ENCODE measurements at places on chromosomes 3 and 15. TPM values are rescaled to one million over a fixed set of nuclear protein-coding genes. Genes with fewer than 3 reads are reported as not detected.

DNA sequence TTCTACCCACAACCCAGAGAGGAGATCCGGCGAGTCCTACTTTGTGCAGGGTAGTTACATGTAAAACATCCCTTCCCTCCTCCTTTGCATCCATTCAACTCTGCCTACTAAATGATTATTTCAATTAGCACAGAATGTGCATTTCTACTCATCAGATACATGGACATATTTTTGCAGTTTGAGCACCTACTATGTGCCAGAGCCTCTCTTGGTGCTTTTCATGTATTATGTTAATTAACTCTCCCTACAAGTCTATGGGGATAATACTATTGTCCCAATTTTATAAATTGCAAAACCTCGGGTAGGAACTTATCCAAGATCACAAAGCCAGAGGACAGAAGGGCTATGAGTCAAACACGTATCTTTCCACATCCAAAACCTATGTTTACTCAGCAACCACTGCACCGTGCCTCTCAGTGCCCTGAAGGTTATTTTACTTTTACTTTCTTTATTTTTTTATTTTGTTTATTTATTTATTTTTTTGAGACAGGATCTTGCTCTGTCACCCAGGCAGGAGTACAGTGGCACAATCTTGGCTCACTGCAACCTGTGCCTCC is 432.8 kb downstream of the MAGI1 start:
- no peaks in the 10 kb centered on the region for H3K36me3 ChIP-seq
- no peaks in the 10 kb centered on the region for H3K27me3 ChIP-seq
- no peak overlapping the region for H3K27ac ChIP-seq
- no peak for DNase-seq
- H3K4me3 ChIP-seq = no peak overlapping the region

GRCh38 chr15:71810256-71811035 is at the start of gene NR2E3:
TSS of gene NR2E3 (plus strand) at chr15:71810554. CDS start at chr15:71810744, 190 bp downstream.
- H3K36me3 ChIP-seq = no peaks in the 10 kb centered on the region
- H3K27ac ChIP-seq = no peak within 1 kb of the TSS
- no peak within 1 kb of the TSS for H3K4me3 ChIP-seq
- no peaks in the 10 kb centered on the region for H3K27me3 ChIP-seq
- DNase-seq = no peak

DNA sequence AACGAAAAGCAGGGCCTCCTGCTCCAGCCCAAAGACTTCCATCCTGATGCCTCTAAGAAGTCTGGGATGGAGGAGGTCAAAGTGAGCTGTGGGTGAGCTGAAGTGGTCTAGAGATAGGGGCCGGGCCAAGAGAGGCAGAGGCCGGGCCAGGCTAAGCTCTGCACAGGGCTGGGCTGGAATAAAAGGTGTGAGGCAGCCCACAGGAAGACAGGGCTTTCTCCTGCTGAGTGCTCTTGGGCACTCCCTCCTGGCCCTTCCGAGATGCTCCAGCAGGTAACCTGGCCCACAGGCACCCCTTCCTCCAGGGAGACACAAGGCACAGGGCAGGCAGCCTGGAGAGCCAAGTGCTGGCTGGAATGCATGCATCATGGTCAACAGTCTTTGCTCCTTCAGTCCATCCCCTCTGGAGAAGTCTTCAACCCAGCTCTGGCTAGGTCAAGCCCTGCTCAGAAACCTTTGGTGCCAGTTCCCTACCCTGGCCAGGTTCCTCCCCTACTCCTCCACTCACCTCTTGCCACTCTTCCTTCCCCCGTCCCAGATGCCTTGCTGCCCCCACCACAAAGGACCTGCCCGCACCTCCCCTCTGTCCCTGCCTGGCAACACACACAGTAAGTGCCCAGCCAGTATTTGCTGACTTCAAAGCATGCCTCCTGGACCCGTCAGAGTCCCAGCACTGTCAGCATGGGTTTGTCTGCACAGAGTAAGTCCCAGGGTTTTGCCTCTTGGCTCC is 93.6 kb downstream of the SEC22A start:
- H3K4me3 ChIP-seq = no peak overlapping the region
- no peaks in the 10 kb centered on the region for H3K27me3 ChIP-seq
- H3K36me3 ChIP-seq = no peaks in the 10 kb centered on the region
- DNase-seq = no peak
- no peaks in the 10 kb centered on the region for H3K4me1 ChIP-seq

DNA sequence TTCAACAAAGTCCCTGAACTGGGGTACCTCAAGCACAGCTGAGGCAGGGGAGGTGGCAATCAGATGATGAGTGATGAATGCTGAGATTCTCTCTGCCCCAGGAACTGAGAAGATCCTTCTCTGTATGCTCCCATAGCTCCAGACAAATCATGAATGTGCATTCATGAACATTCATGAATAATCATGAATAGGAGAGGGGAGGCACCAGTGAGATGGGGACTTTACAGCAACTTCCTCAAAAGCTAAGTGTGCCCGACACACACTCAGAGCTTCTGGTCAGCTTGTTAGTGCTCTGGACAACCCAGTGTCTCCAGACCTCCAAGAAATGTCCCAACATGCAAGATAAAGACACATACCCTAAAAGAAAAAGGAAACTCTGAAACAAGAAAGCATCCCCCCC is 24.3 kb downstream of the LRRC2 start:
- H3K4me1 ChIP-seq = peaks cover 49% of the 10 kb centered on the region
- peak overlapping the region; percentile 55 for H3K27ac ChIP-seq
- no peaks in the 10 kb centered on the region for H3K27me3 ChIP-seq
- no peak for DNase-seq
- no peak overlapping the region for H3K4me3 ChIP-seq

DNA sequence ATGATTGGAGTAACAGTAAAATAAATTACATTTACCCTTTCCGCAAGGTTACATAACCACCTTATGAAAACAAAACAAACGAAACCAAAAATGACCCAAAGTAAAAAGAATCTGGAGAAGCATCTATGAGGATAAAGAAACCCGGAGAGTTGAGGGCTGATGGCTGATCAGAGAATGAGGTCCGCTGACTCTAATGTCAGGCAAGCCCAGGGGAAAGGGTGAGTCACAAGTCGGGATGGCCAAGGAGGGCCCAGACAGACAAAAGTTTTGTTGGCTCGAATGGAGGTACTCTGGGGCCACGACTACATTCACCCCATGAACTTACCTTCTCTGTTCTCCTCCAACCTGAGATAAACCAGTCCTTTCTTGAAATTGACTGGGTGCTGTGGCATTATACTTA is 95.7 kb downstream of the RORA start:
- H3K4me1 ChIP-seq = no peaks in the 10 kb centered on the region
- no peaks in the 10 kb centered on the region for H3K36me3 ChIP-seq
- no peak overlapping the region for H3K4me3 ChIP-seq
- H3K27ac ChIP-seq = no peak overlapping the region

- H3K36me3 ChIP-seq = no peaks in the 10 kb centered on the region
Observed at GRCh38 chr3:27176256-27176655, 192.9 kb downstream of the NEK10 start.

The LOXL1 gene
- total RNA-seq = 1.5 TPM

The SLC7A14 gene
- not detected for total RNA-seq

The GAP43 gene
- not detected for total RNA-seq

The SEC22C gene
- total RNA-seq = 53.6 TPM

The PRSS50 gene
- total RNA-seq = not detected

The PIGZ gene
- total RNA-seq = 0.49 TPM

Measured in CD8-positive, alpha-beta memory T cell (primary cell).